ENCODE measurements at places on chromosomes 7 and 10. TPM values are rescaled to one million over a fixed set of nuclear protein-coding genes. Genes with fewer than 3 reads are reported as not detected.

BLNK gene
- 0.16 TPM for total RNA-seq

METTL27 gene
- total RNA-seq, result not detected

CAMK2B gene
- total RNA-seq, result 0.97 TPM

TMEM236 gene
- total RNA-seq, result 0.16 TPM

- peak; percentile 68 for DNase-seq
Observed at GRCh38 chr10:103759100-103759781, 96.1 kb downstream of the SH3PXD2A start.

Measured in activated CD8-positive, alpha-beta T cell treated with anti-CD3 and anti-CD28 coated beads for 36 hours (primary cell).